ENCODE measurements at places on chromosomes 7 and 10.
A peak's percentile ranks its signal among the peaks of the same experiment; 100 is the strongest.

DNA sequence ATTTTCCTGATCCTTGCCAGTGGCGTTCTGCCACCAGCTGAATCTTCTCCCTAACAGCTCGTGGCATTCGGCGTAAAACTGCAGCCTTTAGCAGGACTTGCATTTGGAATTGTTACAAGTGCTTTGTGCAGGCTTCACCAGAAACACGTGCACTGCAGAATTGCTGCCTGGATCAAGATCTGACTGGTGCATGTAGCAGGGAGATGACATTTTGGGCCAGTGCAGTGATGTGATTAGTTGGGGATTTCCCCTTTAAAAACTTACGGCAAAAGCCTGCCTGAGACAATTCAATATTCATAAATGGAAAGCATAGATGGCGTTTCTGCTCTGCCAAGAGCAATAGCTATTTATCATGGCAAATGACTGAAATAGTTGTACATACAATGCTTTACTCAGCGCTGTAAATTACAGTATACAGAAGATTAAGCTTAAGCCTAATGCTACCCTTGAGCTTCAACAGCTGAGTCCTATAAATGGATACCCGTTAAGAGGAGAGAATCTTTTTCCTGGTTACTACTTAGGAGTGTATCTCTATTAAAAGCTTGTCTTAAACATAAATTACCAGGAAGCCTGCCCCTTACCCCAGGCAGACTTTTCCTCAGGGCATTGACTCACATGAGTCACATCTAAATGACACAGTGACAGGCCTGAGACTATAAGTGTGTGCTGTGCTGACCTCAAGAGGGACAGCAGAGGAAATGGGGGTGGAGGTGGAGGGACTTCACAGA is 106.3 kb downstream of the ATXN7L1 start:
- DNase-seq, result no peak

- DNase-seq, result no peak
Observed at GRCh38 chr7:25122373-25122772, 2.7 kb downstream of the CYCS start.

- DNase-seq, result no peak
Observed at GRCh38 chr10:119536508-119537025, 6.0 kb downstream of the RGS10 start.

DNA sequence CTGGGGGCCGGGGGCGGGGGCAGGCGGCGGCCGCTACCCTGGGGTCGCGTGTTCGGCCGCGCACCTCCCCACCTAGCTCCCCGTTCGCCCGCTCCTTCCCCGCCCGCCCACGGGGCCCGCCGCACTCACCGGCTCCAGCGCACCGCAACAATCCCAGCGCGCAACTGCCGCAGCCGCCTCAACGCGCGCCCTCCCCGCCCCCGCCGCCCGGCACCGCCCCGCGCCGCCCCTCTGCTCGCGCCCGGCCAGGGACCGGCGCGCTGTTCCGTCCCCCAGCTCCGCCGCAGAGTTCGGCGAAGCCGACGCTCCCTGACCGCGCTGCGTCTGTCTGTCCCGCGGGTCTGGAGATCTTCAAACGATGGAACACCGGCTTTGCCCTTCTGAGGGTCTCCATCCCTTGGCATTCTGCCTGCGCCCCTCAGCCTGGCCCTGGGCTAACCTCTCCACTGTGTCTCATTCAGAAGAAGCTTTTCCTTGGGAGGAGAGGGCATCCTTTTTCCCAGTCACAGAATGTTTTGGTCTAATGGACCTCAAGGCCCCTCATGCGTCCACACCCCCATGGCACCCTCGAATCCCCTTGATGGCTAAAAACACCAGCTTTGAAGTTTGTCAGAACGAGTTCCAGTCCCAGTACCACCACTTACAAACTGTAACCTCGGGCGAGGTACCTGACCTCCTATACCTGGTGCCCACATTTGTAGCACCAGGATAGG is at the start of gene NT5C2:
Gene NT5C2 (minus strand): TSS at position 166 of the 713 bp plus-strand sequence. CDS start 18,314 bp downstream, outside the sequence.
- DNase-seq, result no peak

- no peak for DNase-seq
Observed at GRCh38 chr7:45648671-45648995, 74.5 kb downstream of the ADCY1 start.

- DNase-seq, result no peak
Observed at GRCh38 chr10:37975401-37975991, 951 bp downstream of the ZNF25 start.

DNA sequence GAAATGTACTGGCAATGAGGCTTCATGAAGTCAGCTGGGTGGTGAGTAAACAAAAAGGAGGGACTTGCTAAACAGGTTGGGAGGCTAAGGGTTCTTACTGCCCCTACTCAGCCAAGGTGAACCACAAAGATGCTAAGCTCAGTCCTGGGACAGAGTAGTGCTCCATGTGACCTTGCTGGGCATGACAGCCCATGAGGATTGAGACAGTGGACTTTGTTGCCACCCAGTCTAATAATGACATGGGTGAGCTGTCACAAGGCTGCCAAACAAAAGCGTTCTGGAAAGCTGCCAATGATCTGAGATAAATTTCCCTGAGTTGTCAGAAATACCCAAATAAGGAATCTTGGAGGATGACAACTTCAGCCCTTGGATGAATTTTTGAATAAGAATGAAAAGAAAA is 75.2 kb downstream of the CLEC2L start:
- DNase-seq, result peak; percentile 25

GRCh38 chr7:70097645-70098044 is 499.4 kb downstream of the AUTS2 start:
- DNase-seq, result no peak
